Activated gamma-delta T cell treated with anti-CD3 and anti-CD28 coated beads, Interleukin-2, amount 50 U/mL, for 16 hours (primary cell): ENCODE measurements at places on chromosomes 2 and 18.

GRCh38 chr2:7048762-7049294 is 131.6 kb downstream of the RNF144A start:
- no peak for DNase-seq

DNA sequence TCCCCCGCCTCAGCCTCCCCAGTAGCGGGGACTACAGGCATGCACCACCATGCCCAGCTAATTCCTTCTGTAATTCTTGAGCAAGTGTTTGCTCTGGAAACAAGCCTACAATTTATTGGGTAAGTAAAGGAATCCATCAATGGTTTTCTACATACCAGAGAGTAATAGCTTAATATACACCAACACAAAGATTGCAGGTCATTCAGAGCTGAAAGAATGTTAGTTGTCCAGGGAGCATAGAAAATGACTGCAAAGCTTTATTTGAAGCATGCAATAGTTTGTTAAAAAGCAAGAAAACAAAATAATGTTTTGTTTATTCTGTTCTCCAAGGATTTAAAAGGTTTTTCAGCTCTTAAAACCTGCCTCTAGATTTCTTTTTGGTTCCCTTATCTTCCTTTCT is 5.6 kb downstream of the IDH1 start:
- no peak for DNase-seq

GRCh38 chr18:63774511-63774910 is 707 bp upstream of the SERPINB7 start:
- DNase-seq, result no peak

DNA sequence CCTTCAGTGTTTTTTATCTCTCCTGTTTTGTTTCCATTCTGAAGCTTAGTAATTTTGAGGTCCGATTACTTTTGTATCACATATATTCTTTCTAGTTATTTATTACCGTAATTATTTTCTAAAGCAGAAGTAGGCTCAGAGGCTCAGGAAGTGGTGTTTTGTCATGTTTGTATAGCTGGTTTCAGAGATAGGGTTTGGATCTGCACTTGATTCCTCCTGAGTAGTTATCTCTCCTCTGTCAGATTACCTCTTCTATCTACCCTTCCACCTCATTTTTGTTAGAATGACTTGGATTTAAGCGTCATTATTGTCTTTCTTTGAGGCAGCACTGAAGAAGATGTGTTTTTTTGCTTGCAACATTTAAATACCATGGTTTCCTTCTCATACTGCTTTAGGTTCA is 95.4 kb downstream of the MTA3 start:
- DNase-seq, result no peak

- DNase-seq, result no peak
Measured at GRCh38 chr18:79936641-79937040, 14.8 kb downstream of the SLC66A2 start.

GRCh38 chr2:217846321-217846743 is 156.5 kb downstream of the TNS1 start:
- DNase-seq, result no peak

GRCh38 chr2:112884869-112885505 is 26.0 kb upstream of the IL37 start:
- DNase-seq, result peak; percentile 51

DNA sequence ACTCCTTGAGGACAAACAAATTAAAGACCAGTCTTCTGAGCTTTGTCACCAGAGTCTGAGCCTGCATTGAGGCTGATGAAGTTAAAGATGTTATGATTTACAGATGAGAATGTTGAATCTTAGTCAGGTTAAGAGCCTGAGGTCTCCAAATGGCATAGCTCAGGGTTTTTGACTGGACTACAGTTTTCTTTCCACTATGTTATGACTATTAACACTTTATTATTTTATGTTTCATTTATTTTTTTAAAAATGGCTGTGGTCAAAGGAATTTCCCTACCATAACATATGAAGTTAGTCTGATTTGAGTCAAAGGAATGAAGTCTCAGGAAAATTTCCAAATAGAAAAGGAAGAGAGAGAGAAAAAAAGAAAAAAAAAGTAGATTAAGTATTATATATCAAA is 39.7 kb upstream of the CWC22 start:
- no peak for DNase-seq

- no peak for DNase-seq
Measured at GRCh38 chr2:1224901-1225300, 188.4 kb upstream of the TPO start.

DNA sequence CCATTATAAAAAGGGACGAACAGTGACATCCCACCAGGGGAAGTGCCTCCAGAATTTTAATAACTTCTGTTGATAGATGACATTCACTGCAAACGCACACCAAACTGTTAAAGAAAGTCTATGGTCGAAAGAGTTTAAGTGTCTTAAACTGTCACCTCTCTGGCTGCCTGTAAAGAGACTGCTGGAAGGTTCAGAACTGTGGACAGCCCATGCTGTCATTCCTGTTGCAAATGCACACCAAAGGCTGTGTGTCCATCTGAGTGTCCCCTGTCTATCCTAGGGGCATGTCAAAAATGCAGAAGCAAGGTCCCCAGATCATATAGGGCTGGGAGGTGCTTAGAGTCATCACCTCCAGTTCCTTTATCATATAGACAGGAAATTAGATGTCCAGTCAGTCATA is 171.8 kb downstream of the CYRIA start:
- no peak for DNase-seq

- DNase-seq, result no peak
Measured at GRCh38 chr2:190467575-190468083, 59.5 kb downstream of the MFSD6 start.

- no peak for DNase-seq
Measured at GRCh38 chr18:26074246-26074645, 16.2 kb downstream of the SS18 start.

DNA sequence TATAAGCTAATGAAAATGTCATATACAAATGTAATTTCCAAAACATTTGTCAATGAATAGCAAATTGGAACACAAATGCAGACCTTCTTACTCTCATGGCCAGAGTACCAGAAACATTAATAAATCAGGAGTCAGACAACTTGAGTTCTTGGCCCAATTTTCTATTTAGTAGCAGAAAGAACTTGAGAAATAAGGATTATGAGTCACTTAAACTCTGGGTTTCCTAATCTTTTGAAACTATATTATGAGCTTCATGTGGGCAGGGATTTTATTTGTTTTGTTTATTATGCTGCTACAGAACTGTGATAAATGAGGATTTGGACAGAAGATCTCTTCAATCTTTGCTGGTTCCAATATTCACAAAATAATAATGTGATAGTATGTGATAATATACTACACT is 686.7 kb downstream of the NR4A2 start:
- DNase-seq, result no peak

DNA sequence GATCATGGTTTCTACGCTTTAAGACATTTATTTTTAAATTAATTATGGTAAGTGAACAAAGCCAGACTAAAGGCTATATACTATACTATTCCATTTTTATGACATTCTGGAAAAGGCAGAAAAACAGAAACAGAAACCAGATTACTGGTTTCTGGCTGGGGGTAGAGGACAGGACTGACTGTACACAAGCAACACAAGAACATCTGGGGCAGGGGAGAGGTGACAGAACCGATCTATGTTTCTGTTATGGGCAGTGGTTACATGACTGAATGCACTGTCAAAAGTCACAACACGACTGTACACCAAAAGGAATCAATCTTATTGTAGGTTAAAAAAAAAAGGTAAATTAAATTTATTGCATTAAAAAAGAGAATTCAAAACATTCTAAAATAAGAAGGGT is 64.7 kb downstream of the PTPN2 start:
- no peak for DNase-seq

GRCh38 chr2:132038179-132038882 is 123.4 kb downstream of the ANKRD30BL start:
- DNase-seq, result no peak

DNA sequence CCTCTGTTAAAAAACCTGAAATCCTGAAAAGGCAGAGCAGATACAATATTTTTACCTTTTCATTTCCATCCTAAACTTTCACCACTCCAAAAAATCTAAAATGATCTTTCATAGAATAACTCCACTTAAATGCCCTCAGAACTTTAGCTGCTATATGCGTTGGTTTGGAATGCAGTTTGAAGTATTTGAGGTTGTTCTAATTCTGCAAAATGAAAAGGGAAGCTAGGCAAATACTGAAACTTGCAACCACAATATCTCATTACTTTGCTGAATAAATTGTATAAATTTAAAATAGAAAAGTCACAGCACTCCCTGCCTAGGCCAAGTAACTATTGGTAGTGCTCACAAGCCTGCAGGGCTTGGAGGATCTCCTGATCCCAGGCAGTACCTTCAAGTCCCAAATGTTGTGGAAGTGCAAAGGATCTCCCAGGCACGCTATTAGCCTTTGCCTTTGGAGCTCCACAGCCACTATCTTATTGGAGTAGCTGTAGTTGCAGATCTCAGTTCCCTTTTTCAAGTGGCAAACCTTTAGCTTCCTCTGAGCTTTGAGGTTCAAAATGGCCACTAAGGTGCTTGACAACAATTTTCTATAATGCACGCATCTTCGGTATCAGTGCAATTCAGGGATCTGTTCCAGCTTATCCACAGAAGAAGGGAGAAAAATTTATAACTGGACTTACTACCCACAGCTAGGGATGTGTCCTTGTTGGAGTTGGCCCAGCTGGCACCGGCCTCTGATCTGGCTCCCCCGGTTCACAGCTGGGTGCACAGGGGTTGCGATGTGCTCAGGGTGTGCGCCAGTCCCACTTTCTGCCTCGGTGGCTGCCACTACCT is 43.4 kb upstream of the ANKRD62 start:
- no peak for DNase-seq

DNA sequence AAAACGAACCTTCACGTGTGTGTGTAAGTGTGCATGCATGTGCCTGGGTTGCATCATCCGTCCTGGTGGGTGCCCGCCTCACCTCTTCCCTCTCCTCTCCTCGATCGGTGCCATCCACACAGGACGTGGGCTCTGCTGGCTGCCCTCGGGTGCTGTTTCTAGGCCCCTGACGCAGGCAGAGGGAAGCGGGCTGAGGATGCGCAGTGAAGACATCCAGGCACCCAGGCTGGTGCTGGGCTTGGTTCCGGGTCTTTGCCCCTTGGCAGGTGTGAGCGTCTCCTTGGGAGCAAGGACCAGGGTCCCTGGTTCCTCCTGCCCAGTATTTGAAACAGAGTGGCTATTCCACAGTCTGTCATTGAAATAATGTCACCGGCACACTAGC is 6.2 kb upstream of the ADCY3 start:
- no peak for DNase-seq

GRCh38 chr2:239156516-239157265 is 244.1 kb downstream of the HDAC4 start:
- no peak for DNase-seq

GRCh38 chr2:175576875-175577274 is 395.4 kb upstream of the ATP5MC3 start:
- no peak for DNase-seq

- DNase-seq, result no peak
Measured at GRCh38 chr2:234459401-234460009, 37.4 kb downstream of the ARL4C start.

DNA sequence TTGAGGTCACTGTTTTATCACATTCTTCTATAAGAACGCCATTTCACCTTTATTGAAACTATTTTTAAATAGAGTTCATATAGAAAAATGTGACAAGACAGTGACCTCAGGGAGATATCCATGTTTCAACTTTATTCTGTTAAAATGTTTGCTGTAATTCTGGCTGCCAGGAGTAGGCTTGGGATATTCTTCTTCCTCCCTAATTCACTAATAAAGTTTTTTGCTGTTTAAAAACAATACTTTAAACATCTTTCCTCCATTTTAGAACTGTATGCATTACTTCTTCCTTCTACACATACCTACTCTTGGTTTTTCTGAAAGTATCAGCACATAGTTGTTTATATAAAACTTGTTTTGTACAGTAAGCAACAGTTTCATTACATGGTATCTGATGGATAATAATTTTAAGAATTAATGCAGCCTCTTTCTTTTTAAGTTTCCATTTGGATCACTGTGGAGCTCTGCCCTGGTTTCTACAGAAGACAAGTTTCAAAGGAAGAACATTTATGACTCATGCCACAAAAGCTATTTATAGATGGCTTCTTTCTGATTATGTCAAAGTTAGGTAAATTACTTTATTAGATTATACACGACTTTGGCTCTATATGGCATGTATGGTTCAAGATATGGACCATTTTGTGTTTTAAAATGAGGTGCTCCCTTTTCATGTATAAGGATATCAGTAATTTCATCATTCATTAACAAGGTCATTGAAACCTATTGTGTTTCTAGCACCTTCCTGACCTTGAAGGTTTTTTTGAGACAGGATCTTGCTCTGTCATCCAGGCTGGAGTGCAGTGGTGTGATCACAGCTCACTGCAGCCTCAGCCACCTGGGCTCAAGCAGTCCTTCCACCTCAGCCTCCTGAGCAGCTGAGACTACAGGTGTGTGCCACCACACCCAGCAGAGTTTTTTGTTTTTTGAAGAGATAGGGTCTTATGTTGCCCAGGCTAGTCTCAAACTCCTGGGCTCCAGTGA is 7.2 kb downstream of the CPSF3 start:
- no peak for DNase-seq

GRCh38 chr18:30828700-30829099 is 213.8 kb downstream of the DSC3 start:
- DNase-seq, result no peak

DNA sequence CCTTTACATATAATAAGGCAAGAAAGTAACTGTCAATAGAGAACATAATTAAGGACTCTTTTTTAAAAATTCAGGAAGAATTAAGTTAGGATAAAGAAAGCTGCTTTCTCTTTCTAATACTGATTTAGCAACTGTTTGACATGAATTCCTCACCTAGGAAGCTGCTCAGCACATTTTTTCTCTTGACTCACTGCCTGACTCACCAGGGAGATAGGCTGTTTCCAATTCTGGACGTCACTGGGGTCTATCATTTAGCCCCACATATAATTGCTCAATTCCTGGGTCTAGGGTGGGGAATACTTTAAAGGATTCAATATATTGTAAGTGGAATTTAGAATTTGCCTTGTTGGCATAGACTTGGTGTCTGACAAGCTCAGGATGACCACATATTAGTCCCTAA is 50.8 kb upstream of the UGP2 start:
- DNase-seq, result no peak

DNA sequence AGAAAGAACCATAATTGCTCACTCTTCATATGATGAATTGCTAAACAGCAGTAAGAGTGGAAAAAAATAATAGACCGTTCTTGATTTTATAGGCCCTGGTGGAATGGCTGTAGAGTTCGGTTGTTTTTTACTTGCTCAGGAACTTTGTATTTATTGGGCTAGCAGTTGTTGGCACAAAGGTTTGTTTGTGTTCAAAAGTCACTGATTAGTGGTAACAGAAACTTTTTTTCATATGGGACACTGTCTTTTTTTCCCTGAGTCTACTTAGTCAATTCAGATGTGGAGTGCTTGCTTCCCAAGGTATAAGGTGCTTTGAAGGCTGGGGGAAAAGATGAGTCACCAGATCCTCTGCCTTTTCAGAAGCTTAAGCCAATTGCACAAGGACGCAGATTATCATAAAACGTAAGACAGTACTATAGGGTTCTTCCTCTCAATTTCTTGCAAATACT is 25.8 kb downstream of the PHLPP1 start:
- DNase-seq, result no peak

GRCh38 chr2:98601532-98602132 is 6.7 kb downstream of the COA5 start:
- no peak for DNase-seq
